ENCODE measurements at places on chromosomes 1 and 21.

DNA sequence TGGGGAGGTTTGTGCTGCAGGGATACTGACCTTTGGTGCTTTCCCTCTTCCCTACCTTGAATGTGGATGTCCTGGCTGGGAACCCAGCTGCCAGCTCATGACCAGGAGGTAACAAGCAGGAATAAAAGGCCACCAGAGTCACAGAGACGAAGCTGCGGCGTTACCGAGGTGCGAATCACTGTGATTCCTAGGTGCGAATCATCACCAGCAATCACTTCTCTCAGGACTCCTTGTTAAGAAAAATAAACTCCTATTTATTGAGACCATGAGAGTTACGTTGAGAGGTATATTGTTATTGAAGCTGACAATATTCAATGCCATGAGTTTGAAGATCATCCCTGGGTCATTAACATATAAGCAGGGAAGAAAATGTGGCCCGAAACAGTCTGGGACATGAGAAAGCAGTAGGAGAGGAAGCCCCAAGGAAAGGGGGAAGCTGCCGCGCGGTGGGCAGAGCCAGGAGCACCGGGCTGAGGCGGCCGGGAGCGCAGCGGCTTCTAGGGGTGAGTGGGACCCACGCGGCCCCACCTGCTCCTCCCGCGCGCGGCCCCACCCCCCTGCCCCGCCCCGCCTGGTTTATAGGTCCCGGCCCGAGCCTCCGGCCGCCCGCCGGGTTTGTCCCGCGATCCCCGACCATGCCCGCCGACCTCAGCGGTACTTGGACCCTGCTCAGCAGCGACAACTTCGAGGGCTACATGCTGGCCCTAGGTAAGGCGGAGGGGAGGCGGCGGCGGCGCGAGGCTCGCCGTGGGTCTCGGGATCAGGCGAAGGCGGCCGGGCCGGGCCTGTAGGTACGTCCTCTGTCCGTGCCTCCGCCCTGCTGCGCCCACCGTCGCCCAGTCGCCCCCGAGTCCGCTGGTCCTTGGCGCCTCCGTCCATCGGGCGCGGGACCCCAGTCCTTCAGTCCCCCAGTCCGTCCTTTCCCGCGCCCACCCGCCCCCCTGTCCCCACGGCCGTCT, at the start of gene RBP7:
RBP7 (plus strand) TSS at position 605 of the 959 bp plus-strand sequence; CDS start at position 636, 31 bp downstream.
- DNase-seq, result peak; percentile 14

- no peak for DNase-seq
These were observed 126.7 kb upstream of the KLHDC7A start for GRCh38 chr1:18353992-18354391.

DNA sequence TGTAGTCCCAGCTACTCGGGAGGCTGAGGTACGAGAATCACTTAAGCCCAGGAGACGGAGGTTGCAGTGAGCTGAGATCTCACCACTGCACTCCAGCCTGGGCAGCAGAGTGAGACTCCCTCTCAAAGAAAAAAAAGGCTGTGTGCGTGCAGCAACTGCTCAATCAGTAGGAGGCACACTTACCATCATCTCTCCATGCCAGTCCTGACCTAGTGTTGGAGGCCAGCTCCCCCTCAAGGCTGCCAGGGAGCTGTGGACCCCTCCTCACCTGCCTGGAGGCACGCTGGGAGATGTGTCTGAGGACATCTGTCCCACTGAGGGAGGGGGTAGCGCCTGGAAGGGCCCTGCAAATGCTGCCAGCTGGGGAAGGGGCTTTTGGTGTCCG, 11.9 kb downstream of the RPS6KA1 start:
- DNase-seq, result no peak

- DNase-seq, result no peak
These were observed 48.7 kb upstream of the ESRRG start for GRCh38 chr1:216771922-216772321.

- DNase-seq, result no peak
These were observed 84.3 kb downstream of the RRAGC start for GRCh38 chr1:38775175-38775845.

DNA sequence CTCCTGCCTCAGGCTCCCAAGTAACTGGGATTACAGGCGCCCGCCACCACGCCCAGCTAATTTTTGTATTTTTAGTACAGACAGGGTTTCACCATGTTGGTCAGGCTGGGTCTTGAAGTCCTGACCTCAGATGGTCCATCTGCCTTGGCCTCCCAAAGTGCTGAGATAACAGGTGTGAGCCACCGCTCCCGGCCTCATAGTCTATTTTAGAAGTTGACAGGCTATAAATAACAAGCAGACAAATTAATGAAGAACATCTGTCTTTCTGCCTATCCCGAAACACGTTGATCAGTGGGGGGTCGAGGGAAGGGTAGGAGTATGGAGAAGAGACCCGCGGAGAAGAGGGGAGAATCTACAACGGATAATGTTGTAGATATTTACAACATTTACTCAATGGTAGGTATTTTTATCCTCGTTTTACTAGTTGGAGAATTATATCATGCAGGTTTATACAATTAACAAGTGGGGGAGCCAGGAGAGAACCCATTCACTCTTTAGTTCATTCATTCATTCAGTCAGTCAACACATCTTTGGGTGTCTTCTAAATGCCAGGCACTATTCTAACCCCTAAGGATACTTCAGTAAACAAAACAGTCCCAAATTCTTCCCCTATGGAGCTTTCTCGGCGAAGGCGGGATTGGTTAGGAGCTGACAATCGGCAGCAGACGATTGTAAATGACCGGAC, 497 bp upstream of the IFNAR2 start:
- DNase-seq, result no peak

DNA sequence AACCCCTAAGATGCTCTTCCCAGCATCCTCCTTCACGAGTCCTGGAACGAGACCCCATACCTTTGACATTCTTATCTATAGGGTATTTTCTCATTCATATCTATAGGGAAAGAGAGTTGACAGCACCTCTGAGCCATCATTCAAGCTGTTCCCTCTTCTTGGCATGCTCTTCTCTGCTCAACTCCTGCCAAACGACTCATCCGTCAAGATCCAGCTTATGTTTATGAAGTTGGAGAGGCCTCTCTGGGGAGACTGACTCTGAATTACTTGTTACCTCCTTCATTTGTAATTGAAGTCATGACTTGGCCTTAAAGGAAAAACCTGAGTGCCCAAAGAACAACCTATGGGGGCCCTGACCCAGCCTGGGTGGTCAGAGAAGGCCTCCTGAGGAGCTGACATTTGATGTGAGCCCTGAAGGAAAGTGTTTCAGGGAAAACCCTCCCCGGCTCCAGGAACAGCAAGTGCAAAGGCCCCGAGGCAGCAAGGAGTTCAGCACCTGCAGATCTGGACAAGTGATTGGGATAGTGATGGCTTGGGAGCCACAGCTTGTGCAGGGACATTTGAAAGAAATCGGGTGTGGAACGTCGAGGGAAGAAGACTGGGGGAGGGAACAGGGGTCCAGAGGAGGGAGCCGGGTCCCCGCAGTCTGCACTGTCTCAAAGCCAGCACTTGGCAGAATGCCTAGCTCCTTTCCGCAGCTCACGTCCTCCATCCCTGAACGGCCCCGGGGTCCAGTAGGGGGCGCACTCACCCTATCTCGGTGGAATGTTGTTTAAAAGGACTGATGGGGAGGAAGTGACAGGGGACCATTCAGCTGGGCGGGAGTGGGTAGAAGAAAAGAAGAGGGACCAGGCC, 14.0 kb upstream of the CDA start:
- DNase-seq, result peak; percentile 51

GRCh38 chr1:174721246-174721645, 273.5 kb downstream of the GPR52 start:
- no peak for DNase-seq

DNA sequence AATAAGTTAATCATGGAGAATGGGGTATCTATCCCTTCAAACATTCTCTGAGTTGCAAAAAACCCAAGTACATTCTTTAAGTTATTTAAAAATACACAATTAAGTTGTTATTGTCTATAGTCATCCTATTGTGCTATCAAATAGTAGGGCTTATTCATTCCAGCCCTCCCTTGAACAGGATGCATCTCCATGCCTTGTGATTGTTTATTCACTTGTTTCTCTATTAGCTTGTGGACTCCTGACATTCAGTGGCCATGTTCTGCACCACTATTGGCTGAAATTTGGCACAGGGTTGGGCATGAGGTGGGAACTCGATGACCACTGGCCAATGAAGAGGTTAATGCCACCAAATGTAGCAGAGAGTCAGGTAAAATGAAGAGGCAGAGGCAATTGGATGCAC, 272.8 kb downstream of the TNR start:
- no peak for DNase-seq

DNA sequence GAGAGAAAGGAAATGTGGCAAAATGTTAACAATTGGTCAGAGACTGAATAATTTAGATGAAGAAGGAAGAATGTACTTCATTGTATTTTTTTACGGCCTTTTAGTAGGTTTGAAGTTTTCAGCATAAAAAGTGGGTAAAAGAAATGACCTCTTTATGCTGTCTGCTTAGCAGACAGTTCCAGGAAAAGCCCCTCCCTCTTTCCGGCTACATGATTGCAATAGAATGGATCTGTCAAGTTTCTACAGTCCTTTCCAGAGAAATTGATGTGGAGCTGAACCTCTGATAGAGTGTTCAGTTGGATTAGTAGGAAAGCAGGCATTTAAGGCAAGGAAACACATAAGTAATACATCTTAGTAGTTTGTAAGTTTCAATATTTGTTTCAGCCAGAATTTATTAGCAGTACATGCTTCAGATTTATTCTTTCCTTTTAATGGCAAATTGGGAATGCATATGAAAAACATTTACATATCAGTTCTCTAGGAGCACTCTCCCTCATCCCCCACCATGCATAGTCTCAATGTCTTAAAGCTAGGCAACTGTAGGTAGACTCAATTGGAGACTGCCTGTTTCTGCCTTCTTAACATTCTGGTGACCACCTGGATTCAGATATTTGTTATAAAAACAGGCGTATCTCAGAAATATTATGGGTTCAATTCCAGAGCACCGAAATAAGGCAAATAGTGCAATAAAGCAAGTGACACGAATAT, 36.4 kb downstream of the HS2ST1 start:
- no peak for DNase-seq

DNA sequence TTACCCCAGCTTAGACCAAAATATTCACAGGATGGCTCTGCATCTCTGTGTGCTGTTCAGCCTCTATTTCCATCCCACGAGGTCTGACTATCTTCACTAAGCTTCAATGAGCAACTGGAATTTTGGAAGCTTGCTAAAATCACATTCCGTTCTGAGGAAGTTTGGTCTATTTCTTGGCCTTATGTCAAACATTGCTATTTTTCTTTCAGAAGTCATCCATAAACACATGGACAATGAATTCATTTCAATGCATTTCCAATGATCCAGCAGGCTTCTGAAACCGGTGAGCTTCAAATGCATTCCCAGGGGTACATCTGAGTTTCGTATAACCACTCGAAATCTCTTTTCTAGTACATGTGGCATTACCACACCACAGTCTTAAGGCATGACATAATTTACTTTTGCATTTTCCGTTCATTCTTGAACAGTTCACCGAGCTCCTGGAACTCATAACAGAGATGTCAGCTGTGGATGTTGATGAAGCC, 294.1 kb upstream of the KAZN start:
- no peak for DNase-seq

DNA sequence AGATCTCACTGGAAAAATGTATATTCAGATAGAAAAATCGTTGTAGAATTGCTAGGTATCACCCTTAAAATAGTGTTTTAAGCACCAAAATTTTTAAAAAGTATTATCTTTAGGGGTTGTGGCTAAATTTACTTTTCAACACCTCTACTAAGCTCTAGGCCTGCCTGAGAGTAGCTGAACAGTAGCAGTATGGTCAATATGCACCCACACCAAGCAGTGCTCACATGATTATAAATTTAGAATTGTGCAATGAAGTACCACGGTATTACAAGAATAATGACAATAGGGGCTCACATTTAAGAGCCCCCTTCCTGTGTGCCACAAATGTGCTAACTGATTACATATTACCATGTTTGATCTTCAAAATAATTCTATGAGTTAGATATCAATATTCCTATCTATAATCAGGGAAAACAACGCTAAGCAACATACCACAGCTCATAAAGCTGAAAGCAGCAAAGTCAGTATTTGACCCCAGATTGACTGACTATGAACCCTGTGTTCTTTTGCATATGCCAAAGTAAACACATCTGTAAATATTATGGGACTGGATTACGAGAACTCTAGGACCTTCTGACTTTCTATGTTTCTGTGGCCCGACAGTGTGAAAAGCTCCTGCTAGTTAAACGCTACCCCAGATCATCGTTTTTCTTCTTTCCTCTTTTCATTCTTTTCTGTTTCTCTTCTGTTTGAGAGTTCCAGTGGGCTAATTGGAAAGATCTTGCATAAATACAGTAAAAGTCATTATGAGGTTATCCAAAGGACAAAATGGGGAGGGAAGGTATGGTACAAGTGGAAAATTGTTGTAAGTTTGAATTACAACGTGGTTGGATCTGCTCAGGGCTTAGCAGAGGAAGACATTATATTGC, 201.1 kb upstream of the C1orf87 start:
- DNase-seq, result no peak

GRCh38 chr1:168243198-168243597, 17.4 kb downstream of the SFT2D2 start:
- DNase-seq, result no peak

DNA sequence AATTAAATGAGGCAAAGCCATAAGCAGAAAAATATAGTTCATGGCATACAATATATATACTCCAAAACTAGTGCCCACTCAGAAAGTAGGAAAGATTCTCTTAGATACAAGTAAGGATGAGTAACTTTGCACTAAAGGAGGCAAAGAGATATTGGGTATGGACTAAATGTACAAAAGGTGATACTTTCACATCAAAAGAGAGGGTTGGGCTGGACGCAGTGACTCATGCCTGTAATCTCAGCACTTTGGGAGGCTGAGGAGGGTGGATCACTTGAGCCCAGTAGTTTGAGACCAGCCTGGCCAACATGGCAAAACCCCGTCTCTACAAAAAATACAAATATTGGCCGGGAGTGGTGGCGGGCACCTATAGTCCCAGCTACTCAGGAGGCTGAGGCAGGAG, 6.7 kb downstream of the KYAT3 start:
- no peak for DNase-seq

DNA sequence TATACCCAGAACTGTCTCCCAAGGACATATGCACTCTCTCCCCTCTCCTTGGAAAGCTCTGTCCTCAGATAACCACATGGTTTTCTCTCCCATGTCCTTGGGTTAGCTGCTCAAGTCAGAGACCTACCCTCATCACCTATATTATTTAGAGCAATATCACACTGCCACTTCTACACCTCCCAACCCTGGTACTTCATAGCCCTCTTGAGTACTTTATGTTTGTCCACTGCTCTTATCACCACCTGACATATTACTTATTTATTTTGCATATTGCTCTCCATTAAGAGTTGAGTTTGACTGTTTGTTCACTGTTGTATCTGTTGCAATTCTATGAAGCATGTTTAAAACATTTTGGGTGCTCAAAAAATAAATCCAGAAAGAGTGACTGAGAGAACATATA, 126.3 kb upstream of the ATP1B1 start:
- no peak for DNase-seq
